ENCODE measurements at places on chromosomes 5 and 9.

DNA sequence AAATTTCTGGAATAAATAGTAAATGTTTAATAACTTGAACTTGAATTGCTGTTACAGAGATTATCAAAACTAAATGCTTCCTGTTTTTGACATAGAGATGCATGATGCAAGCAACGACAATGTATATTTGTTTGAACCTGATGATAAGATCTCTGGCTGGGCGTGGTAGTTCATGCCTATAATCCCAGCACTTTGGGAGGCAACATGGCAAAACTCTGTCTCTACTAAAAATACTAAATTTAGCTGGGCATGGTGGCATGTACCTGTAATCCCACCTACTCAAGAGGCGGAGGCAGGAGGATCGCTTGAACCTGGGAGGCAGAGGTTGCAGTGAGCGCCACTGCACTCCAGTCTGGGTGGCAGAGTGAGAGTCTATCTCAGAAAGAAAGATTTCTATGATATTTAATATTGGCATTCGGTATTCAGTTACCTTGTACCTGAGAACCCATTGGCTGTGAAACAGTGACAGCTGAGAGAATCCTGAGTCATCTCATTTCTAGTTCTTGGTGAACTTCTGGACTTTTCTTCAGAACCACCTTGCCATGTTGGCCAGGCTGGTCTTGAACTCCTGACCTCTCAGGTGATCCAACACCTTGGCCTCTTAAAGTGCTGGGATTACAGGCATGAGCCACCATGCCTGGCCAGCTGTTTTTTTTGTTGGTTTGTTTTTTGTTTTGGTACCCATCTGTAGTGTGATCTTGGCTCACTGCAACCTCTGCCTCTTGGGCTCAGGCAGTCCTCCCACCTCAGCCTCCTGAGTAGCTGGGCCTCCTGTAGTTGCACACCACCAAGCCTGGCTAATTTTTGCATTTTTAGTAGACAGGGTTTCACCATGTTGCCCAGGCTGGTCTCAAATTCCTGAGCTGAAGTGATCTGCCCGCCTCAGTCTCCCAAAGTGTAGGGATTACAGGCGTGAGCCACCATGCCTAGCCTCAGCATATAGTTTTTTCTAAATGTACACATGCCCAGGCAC, 10.0 kb upstream of the FGF18 start:
- DNase-seq: no peak

DNA sequence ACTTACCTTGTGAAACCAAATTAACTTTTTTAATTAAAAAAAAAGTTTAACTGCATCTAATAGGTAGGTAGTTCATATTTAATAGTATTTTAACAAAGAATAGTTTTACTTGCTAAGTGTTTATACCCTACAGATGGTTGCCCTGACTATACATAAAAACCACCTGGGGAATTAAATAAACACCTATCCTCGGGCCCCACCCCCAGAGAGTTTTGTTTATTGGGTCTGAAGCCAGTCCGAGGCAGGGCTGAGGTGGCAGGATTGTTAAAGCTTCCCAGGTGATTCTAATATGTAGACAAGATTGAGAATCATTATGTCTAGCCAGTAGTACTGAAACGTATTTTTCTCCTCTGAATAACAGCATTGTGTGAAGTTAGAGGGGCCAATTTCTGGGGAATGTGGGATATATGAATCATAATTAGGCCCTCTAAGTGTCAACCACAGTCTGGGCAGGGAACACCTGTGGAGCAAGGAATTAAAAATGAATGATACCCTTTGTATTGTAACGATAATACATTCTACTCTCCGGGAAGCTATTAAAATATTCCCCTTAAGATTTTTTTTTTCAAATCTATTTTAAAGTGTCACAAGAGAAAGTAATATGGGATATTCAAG, 5.6 kb upstream of the PAM start:
- no peak for DNase-seq

DNA sequence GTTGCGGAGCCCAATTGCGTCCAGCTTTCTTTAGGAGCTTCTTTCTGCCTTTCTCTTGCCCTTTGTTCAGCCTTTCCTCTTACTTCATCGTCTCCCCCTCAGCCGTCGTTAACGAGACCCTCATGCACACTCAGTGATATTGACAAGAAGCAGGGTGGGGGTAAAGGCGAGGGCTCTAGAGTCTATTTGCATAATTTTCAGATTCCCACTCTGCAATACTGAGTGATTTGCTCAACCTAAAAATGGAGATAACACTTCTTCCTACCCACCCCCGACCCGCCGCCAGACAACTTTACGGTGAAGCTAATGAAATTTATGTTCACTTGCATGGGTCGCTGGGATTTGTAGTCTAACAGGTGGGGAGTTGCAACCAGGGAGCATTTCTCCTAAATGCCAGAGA, 1.3 kb upstream of the TBC1D2 start:
- DNase-seq: no peak

GRCh38 chr9:76562511-76562911, 103.5 kb downstream of the GCNT1 start:
- peak; percentile 73 for DNase-seq

DNA sequence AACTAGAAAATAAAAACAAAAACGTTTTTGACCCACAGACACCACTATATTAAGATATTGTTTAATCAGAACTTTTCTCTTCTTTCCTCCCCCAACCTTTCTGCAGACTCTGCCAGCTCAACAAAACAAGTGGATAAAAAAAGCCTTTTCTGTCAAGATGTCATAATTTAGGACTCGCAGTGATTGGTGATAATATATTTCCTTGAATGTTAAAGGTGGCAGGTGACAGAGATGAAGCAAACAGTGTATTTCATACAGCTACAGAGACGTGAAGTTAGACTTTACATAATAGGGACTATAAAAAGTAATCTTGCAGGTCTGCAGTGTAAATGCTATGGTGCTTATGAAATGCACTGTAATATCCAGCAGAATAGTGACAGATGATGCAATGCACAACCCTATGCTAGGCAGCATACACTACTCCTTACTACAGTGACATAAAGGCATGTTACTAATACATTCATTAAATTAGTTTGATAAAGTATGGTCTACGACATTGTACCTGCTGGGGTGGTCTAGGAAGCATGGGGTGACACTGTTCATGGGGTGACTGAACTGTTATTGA, 326.7 kb upstream of the GRAMD2B start:
- no peak for DNase-seq

DNA sequence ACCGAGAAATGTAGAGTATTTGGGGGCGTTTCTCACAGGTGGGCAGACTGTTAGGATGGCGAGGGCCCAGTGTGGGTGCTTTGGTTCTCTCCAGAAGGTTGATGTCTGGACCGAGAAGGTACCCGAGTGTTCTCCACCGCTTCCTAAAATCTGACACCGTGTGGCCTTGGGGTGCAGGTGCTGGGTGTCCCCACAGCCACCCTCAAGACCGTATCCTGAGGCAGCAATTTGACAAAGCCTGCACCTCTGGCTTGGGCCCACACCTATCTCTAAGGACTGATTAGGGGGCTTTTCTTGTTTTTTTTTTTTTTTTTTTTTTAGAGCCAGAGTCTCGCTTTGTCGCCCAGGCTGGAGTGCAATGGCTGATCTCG, 1.3 kb downstream of the PPP1R26 start:
- DNase-seq: no peak

DNA sequence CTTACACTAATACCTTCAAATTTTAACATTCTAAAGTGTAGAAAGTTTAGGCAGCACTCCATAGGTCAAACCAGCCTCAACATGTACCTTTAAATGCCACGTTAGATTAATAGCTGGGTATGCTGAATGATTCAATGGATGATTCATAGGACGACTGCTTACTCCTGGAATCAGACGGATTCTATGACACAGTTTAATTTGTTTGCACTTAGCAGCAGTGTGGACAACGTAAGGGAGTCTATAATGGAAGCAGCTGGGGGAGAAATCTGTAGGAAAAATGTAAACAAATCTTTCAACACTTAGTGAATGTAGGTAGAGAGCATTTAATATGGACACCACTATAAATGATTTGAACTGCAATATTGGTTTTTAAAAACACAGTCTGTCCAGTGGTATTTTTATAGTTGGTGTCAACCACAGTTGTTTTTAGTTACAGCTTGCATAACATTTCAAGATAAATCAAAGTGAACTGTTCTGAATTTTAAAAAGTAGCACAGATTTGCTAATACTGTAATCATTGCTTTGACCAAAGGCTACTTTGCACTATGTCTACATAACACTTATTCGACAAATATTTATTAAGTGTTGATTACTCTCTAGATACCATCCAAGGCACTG, 701.5 kb upstream of the MEF2C start:
- no peak for DNase-seq

GRCh38 chr5:33527696-33528095, 86.9 kb downstream of the TARS1 start:
- no peak for DNase-seq

DNA sequence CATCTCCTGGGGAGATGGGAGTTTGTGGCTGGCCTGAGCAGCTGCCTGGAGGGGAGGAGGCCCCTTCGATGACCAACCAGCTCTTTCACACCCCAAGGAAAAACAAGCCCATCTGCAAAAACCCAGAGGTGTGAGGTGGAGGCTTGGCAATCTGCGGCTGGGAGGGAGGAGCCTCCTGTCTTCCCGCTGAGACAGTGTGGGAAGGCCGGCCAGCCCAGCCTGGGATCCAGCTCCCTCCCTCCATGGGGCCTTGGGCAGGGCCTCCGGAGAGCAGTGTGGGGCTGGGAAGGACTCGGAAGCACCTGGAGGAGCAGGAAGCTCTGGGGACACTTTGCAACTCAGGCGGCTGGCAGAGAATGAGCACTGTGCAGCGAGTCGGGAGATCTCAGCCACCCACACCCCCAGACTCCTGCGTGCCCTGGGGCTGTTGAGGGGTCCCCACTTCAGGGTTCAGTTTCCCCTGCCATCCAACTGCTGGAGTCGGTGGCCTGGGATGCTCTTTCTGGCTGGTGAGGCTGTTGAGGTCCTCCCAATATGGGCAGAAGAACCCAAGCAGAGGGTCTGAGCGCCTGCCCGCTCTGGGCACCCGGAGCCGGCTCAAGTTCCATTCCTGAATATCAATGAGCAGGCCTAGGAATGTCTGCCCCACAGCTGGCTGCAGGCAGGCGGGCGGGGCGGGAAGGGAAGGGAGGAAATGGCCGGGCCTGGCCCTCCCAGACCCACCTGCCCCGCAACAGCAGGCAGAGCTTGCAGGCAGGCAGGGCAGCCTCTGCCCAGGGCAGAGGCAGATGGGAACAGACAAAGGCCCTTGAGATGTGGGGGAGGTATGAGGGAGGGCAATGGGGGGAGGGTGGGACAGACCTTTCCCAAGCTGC, 101.1 kb downstream of the FGF18 start:
- peak; percentile 35 for DNase-seq

DNA sequence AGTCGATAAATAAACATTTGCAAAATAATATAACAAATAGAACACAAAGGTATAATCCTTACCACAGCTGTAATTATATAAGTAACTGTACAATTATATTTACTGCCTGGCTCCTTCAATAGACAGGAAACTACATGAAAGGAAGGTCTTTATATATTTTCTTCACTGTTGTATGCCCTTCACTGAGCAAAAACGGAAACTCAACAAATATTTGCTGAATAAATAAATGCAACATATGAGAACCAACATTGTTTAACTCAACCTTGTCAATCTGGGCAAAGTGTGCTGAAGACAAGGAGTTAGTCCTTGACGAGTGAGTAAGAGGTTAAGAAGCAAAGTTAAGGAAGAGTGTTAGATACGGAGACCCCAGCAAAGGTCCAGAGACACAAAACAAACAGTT, 22.6 kb downstream of the PSMD5 start:
- DNase-seq: no peak

DNA sequence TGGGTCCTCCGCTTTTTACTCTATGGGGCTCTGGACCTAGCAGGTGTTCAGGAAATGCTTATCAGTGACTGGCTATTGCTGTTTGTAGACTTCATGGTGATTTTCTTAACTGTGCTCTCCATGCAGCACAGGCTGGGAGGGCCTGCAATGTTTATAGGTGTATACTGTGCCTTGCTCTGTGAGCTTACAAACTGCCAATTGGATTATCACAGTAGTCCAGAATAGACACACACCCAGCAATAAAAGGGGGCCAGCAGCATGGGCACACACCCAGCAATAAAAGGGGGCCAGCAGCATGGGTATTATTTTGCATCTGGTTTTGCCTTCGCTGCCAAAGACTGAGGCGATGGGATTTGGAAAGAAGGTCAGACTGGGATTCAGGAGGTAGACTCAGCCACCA, 100.0 kb downstream of the CRB2 start:
- no peak for DNase-seq

- DNase-seq: no peak
These were observed 271.0 kb downstream of the DNAH5 start for GRCh38 chr5:13673511-13673910.

GRCh38 chr5:124492444-124493224, 253.8 kb downstream of the ZNF608 start:
- no peak for DNase-seq

DNA sequence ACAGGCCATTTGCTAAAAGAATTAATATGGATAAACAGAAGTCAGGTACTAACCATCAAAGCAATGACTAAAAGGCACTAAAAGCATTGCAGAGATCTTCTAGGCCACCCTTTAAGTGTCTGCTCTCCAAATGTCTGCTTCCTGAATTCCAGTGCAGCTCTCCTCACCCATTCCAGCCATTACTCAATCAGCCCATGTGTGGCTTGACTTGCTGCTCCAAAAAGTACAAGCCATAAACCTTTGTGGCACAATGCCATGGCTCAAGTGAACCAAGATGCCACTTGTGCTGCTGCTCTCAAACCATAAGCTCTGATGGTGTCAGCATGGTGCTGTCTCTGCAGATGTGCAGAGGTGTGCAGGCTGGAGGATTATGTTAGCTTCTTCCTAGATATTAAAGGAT, 290.2 kb upstream of the POU5F2 start:
- DNase-seq: peak; percentile 10

- no peak for DNase-seq
These were observed 4.8 kb upstream of the IFNA8 start for GRCh38 chr9:21404146-21404545.

DNA sequence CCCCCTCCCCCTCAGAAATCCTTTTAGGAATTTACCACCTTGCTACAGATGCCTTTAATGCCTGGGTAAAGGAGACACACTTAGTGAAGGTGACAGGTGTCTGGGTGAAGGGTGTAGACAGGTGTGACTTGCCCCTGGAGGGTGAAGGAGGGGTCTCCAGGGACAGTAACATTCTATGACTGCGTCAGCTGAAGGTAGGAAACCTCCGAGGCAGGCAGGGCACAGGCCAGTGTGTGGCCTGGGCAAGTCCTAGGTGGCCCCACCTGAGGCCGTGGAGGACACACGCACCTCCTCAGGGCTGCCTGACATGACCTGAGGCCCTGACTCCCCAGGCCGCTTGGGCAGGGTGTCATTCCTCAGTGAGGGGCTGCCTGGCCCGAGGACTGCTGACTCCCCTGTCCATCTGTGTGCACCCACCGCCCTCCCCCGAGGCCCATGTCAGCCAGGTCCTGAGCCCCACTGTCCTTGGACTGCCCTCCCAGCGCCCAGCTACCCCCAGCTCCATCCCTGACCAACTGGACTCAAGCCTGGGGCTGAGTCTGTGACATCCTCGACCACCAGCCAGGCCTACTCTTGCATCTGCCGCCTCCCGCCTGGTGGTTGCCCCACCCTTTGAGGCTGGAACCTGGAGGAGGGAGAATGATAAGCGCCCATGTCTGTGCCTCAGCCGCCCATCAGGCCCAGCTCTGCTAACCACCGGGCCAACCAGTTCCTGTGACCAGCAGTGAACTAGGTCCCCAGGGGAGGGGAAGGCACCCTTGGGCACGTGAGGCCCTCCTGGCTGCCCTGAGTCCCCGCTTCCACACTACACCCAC, 18.4 kb downstream of the CARD19 start:
- DNase-seq: no peak

All from EL (cell line).